ENCODE measurements at places on chromosomes 12 and 14.

- no peak for DNase-seq
These were observed at the start of gene WIF1 for GRCh38 chr12:65121049-65121955. Gene WIF1 (minus strand): TSS chr12:65121305. CDS start chr12:65121191, 114 bp downstream.

DNA sequence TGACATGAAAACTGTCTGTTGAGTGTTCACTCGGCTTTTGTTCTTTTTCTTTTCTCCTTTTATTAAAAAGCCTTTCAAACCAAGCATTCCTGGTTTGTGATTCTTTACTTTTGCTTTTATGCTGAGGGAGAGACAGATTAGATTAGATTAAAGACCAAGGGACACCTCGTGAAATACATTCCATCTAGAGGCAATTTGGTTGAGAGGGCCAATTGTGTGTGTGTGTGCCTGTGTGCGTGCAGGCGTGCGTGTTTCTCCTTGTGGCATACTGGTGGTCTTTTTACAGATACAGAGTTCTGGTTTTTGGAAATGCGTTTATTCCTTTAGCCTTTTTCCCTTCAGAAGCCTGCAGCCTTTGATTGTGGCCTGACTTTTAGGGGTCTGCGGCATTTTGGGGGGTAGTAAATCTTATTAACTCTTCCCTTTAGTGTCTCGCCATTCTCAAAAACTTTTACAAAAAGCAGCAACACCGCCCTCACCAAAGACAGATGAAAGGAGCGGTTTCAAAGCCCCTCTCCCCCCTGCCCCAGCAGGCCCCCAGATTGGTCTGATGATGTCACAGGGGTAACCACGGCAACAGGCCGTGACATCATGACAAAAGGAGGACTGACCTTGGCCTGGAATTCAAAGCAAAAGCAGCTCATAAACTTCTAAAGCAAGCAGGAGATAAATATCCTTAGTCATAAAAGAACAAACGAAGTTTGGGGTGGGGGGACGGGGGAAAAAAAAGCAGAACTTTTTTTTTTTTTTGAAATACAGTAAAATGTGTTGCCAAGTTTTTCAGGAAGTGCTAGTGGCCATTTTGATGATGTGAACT is 84.1 kb upstream of the TBX3 start:
- no peak for DNase-seq

DNA sequence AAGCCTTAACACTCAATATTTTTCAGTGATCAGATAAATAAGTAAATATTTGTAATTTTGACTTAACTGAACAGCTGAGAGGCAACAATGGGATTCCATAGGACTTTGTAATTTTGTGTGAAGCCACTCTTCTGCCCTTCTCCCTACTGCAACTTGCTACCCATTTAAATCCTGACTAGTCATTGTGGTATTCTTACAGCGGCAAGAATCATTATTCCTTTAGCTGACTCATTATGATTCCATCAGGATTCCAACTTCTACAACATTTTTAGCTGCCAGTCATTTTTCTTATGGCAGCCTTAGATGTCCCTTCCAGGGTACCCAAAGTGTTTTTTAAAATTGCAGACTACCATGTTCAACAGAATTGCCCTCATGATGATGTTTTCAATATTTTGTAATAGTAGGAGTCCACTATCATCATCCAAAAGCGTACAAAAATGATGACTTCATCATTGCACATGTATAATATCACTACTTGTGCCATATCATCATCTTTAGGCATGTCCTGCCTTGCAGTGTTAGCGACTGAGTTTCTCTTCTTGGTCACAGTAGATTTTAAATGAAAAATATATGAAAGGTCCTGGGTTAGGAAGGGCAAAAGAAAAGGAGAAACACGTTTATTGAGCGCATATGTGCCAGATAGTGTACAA is 5.1 kb upstream of the MAGOHB start:
- peak; percentile 74 for DNase-seq

- DNase-seq: no peak
These were observed 149.5 kb upstream of the MYL2 start for GRCh38 chr12:111069886-111070285.

DNA sequence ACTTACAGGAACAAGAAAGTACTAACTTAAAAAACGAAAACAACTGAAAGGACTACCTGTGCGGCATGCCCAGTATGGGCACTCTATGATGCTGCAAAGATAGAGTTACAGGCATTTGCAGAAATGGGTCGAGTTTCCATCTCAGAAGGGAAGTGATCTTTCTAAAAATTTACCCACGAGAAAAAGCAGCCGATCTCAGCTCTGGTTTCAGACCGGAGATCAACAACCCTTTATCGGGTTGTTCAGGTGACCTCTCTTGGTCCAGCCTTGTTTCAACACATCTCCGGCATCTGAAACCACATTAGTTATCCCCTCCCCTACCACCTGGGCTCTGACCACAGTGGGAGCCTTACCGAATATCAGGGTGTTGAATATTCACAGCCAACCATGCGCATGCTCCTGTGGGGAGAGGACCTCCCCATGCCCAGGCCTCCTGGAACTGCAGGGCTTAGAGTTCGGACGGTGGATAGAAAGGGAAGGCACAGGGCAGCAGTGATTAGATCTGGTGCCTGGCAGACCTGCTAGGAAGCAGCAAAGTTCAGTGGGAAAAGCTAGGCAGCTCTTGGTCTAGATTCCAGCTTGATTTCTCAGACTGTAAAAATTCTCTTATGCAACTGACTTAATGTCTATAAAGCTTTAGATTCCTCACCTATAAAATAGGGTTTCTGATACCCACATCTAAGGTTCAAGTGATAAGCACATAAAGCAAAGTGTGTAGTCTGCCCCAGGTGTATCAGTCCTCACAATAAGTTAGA is 906.0 kb downstream of the VRK1 start:
- no peak for DNase-seq

DNA sequence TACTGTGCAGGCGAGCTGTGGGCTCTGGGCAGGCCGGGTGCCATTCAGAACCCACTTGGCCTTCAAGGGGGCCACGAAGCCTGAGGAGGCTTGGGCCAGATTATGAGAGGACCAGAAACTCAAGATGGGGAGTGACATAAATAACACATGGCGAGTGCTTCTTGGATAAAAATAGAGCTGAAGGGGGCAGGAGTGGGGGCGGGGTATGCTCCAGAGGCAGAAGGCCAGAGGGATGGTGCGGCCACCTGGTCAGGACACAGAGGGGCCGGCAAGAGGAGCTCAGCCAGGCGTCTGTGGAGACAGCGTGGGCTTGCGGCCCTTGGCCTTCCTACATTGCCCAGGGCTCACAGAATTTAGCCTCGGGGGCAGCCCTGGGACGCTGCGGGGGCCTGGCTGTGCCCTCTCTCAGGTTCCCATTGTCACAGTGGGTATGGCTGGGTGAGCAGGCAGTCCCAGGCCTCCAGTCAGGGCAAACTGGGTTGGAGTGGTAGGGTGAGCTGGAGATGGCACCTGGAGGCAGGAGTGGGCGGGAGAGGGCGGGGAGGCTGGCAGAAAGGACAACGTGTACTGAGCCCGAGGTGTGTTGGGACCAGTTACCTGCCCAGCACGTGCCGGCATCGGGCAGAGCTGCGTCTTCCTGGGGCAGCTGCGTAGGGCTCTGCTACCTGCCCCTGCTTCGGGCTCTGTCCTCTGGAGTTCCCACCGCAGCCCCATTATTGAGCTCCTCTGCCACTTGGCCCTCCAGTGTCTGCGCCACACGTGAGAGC is 7.4 kb upstream of the SLC25A29 start:
- no peak for DNase-seq

DNA sequence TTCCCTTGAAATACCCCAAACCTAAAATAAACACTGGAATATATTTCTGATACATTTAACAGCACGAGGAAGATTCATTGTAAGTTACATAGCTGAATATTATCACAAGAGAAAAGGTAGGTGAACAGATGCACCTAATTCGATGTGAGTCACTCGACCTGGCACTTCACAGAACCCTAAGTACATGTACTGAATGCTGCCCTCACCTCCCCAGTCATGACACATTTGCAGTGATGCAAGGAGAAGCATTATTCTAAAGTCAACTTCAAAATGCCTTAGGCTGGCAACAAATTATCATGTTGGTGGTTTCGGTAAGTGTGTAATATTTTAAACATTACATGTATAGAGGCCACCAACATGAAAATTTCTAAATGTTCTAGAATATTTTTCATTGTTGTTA is 35.2 kb upstream of the TMTC2 start:
- DNase-seq: no peak

GRCh38 chr12:94561943-94562411 is 88.4 kb downstream of the TMCC3 start:
- DNase-seq: no peak

- DNase-seq: no peak
These were observed 75.6 kb upstream of the SLC24A4 start for GRCh38 chr14:92247341-92247740.

DNA sequence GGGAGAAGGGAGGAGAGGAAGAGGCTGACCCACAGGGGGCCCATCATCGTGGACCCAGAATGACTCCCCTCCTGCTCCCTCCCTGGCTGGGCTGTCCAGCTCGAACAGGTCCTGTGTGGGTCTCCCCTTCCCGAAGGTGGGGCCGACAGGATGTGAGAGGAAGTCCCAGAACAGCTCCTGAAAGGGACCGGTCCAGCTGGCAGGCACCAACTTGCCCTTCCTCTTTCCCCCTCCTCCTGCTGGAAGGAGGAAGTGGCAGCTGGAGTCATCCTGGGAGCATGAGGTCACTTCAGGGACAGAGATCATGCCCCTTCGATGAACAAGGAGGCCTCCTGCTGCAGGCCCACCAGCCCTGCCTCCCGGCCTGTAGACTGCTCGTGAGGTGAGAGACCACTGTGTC is 35.0 kb upstream of the BEGAIN start:
- DNase-seq: no peak

- DNase-seq: no peak
These were observed 90.7 kb downstream of the RERG start for GRCh38 chr12:15130541-15130940.

GRCh38 chr14:20499108-20499507 is 6.2 kb upstream of the RNASE10 start:
- DNase-seq: peak; percentile 15

DNA sequence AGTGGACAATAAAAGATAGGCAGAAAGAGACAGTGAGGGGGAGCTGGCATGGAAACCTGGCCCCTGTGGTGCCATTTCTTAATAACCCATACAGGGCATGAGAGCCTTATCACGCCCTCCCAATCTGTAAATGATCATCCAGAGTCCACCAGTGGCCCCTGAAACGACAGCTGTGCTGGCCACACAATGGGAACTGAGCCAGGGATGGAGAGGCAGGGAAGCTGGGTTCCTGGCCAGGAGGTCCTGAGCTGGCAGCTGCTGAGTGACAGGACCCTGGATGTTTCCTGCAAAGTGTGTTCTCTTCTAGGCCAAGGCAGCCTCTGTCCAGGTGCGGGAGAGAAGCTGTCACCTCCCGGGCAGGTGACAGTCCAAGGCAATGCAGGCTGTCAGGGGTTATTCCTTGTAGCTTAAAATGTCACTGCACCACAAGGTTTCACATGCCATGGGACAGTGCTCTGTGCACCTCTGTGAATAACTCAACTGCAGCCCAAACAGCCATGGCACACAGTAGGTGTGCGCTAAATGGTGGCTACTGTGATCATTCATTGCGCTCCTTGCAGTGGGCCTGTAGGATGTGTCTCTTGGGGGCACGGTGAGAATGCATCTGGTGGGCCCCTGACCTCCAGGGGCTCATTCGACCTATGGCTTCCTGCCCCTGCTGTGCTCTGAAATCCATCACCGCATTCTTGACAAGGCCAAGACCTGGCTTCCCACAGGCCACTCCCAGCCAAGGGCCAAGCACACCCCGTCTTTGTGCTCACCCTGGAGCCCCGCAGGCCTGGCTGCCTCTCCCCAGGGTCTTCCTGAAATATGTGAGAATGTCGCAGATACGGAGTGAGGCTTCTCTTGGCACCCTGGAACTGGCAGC is 46.3 kb upstream of the BCL11B start:
- DNase-seq: no peak

DNA sequence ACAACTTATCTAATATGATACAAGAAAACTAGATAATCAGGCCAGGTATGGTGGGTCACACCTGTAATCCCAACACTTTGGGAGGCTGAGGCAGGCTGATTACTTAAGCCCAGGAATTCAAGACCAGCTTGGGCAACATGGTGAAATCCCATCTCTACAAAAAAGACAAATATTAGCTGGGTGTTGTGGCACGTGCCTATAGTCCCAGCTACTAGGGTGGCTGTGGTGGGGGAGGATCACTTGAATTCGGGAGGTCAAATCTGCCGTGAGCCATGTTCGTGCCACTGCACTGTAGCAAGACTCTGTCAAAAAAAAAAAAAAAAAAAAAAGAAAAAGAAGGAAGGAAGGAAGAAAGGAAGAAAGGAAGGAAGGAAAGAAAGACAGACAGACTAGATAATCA is 27.0 kb downstream of the ZCRB1 start:
- no peak for DNase-seq

- DNase-seq: no peak
These were observed 821 bp downstream of the TMEM106C start for GRCh38 chr12:47964106-47964728.

- DNase-seq: no peak
These were observed 153.6 kb upstream of the TMCC3 start for GRCh38 chr12:94803939-94804338.

GRCh38 chr12:47954467-47955045 is 8.8 kb upstream of the TMEM106C start:
- DNase-seq: no peak

- DNase-seq: peak; percentile 72
These were observed 106.0 kb upstream of the TMTC1 start for GRCh38 chr12:29889737-29890136.

DNA sequence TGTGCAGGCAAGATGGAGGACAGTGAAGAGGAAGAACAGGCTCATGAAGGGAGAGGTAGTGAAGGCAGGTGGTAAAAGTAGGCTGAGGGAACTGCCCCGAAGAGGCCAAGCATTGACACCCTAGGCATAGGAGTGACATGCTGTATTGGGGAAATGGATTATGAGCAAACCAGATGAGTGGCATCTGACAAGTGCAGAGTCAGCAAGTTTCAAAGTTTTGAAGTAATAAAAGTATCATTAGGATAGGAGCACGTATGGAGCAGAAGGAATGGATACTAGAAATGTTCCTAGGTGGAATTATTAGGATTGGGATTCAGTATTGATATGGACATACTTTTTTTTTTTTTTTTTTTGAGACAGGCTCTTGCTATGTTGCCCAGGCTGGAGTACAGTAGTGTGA is 139.8 kb downstream of the SAMD4A start:
- no peak for DNase-seq

- no peak for DNase-seq
These were observed 16.4 kb downstream of the HNF1A start for GRCh38 chr12:120994589-120995337.

Measured in iris pigment epithelial cell (primary cell).